ENCODE measurements at places on chromosomes 16 and 17.

DNA sequence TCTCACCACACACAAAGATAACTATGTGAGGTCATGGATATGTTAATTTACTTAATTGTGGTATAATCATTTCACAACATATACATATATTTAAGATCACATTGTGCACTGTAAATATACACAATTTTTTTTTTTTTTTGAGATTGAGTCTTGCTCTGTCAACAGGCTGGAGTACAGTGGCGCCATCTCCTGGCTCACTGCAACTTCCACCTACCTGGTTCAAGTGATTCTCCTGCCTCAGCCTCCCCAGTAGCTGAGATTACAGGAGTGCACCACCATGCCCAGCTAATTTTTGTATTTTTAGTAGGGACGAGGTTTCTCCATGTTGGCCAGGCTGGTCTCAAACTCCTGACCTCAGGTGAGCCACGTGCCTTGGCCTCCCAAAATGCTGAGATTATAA, 11.5 kb upstream of the PRSS54 start:
- DNase-seq, result peak; percentile 6

DNA sequence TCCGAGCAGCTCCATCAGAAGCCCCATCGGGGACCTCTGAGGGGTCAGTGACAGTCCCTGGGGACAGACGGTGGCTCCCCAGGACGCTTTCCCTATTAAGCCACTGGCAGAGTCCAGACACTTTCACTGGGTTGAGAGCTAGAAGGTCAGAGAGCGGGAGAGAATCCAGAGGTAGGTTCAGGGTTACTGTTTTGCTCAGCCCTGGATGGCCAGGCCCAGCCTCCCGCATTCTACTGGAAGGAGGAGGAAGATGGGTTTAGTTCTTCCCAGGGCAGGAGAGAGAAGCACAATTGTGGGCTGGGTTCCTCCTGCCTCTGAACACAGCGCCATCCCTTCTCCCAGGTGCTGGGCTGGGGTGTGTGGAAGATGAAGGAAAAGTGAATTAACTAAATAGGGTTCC, 452.8 kb downstream of the SLC39A11 start:
- no peak for DNase-seq

GRCh38 chr17:31431098-31431851, 39.8 kb downstream of the RAB11FIP4 start:
- DNase-seq, result no peak

DNA sequence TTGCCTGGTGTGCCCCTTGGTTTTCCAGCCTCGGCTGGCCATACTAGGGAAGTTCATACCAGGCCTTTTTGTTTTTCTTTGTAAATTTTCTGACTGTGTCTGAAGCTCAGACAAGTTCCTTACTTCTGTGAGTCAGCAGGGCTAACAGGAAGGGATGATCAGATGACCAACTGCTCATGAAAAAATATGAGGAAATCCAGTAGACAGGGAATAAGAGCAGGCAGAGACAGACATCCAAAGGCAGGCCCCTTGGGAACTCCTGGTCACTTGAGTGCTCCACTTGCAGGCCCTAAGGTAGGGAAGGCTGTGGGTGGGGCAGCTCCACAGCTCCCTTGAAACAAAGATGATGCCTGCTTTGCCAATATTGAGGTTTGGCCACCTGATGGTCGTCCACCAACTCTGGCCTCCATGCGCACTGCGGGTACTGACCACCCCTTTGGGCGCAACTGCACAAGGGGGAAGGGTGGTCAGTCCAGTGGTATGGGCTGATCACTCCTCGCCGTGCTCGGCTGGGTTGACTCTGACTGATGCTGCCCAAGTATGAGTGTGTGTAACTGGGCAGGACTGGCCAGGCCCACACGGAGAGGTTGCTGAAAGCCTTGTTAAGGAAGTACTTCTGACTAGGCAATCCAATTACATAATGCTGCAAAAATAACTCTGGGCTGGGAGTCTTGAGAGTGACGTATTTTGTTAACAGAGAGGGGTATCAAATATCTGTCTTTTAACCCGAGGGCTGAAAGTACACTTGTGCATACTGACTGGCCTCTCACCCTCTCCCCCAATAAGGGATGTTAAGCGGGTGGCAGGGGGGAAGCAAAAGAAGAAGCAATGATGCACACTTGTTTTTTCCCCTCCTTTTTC, 20.8 kb upstream of the ZFHX3 start:
- no peak for DNase-seq

- peak; percentile 17 for DNase-seq
Measured at GRCh38 chr16:90046971-90047713, 27.9 kb upstream of the DBNDD1 start.

- DNase-seq, result no peak
Measured at GRCh38 chr17:65487161-65487560, 74.3 kb downstream of the AXIN2 start.

GRCh38 chr17:39673335-39674081, 5.3 kb downstream of the PNMT start:
- no peak for DNase-seq

GRCh38 chr16:50126183-50126582, 26.9 kb upstream of the TENT4B start:
- no peak for DNase-seq

- DNase-seq, result no peak
Measured at GRCh38 chr17:8904686-8905085, 37.2 kb upstream of the PIK3R6 start.

DNA sequence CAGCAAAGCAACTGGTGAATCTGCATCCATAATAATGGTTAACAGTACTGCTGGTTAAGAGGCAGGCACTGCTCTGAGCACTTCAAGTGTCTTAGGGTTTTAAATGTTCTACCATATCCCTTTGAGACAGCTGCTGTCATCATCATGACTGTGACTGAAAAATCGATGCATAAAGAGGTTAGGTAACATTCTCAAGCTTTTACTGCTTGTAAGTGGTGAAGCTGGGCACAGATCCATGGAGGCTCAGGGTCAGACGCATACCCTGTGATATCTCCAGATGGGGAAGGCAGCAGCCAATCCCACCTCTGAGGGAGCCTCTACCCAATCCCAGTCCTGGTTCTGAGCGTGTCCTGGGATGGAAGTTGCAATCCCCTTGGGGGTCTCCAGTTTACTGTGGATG, 57.6 kb upstream of the SOX9 start:
- DNase-seq, result no peak

- no peak for DNase-seq
Measured at GRCh38 chr16:35714665-35715064, 2255.3 kb downstream of the TP53TG3F start.

DNA sequence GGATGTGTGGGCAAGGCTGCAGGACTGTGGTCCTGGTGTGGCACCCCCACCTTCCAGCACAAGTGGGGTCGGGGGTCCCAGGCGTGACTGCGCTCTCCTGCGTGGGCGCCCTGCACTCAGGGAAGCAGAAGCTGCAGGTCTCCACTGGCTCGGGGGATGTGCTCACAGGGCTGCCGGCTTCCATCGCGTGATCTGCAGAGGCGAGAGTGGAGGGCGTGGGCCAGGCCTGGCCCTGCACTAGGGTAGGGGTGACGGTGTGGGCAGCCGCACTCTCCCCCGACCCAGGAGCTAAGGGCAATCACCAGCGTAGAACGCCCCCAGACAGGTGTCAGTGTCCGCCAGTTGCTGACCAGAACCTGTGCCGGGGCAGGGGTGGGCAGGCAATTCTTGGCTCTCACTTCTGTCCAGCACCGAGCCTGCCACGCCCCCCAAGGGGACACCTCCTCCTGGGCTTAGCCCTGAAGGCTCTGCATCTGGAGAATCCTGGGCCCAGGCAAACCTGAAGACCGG, 32.3 kb downstream of the TNFRSF13B start:
- no peak for DNase-seq

- DNase-seq, result peak; percentile 21
Measured at GRCh38 chr17:4986403-4986802, 1.1 kb downstream of the CAMTA2 start.

DNA sequence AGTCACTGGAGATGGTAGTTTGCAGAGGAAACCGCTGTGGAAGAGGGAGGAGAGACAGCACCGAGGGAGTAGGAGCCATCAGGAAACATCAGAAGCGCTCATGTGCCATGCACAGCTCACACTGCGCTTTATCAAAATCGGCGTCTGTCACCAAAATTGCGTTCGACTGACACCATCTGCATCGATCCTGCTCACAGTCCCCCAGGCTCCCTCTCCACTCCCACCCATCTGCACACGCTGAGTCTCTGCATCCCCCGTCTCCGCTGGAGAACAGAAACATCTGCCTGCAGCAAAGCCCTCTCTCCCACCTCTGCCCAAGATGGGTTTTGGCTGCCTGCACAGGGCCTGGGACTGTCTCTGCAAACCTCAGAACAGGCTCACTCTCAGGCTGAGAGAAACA, 187.5 kb upstream of the RPL38 start:
- no peak for DNase-seq

DNA sequence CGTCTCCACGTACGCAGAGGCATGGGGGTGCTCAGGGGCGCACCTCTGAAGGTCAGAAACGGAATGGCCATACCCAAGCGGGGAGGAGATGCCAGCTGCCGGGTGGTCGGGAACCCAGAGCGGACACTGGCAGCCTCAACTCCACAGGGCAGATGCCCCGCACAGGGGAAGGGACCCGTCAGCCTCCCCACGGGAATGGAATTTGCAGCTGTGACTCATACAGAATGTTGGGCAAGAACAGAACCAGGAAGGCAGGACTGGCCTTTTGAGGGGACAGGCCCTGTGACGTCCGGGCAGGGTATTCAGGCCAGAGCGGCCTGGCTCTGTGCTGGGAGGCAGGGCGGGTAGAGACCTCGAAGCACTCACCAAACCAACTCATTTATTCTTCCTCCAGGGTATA, 7.5 kb downstream of the TK1 start:
- DNase-seq, result no peak

DNA sequence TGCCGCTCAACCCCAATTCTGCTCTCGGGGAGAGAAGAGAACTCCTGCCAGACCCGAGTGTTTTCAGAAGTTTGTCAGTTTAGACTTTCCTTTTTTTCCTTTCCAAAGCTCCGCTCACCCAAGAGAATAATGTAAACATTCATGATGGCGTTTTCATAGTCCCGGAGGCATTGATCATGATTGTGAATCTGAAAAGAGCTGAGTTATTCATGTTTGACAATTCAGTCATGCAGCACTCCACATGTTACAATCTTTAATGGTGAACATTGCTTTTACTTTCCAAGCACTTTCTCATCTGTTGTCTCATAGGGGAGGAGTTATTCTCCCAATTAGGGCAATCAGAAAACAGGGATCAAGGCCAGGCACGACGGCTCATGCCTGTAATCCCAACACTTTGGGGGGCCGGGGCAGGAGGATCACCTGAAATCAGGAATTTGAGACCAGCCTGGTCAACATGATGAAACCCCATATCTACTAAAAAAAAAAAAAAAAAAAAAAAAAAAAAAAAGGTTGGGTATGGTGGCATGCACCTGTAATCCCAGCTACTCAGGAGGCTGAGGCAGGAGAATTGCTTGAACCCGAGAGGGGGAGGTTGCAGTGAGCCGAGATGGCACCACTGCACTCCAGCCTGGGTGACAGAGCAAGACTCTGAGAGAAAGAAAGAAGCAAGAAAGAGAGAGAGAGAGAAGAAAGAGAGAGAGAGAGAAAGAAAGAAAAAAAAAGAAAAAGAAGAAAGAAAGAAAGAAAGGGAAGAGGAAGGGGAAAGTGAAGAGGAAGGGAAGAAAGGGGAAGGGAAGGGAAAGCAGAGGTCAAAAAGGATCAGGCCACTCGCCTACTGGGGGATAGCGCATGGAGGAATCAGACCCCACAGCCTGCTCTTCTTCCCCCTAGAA, 70.0 kb upstream of the TNRC6C start:
- no peak for DNase-seq

DNA sequence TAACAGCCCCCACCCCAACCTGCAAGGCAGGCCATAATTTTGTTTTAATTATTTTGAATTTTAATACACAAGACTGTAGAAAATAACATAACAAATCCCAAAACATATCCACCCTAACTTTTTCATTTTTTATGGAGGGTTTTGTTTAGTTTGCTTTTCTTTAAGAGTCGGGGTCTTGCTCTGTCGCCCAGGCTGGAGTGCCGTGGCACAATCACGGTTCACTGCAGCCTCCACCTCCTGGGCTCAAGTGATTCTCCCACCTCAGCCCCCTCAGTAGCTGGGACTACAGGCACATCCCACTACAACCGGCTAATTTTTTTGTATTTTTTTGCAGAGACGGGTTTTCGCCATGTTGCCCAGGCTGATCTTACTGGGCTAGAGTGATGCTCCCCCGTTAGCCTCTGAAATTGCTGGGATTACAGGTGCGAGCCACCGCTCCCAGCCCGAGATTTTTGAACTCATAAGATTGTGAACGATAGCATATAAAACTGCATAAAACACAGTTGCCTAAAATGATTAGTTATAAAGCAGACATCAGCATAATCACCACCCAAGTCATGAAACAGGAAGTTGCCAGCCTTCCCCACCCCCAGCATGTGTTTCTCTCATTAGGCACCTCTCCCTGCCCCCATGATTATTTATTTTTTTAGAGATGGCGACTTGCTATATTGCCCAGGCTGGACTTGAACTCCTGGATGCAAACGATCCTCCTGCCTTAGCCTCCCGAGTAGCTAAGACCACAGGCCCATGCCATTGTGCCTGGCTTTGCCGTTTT, 13.6 kb upstream of the DOC2B start:
- DNase-seq, result no peak

- no peak for DNase-seq
Measured at GRCh38 chr16:8921347-8921984, 39.3 kb downstream of the LITAFD start.

DNA sequence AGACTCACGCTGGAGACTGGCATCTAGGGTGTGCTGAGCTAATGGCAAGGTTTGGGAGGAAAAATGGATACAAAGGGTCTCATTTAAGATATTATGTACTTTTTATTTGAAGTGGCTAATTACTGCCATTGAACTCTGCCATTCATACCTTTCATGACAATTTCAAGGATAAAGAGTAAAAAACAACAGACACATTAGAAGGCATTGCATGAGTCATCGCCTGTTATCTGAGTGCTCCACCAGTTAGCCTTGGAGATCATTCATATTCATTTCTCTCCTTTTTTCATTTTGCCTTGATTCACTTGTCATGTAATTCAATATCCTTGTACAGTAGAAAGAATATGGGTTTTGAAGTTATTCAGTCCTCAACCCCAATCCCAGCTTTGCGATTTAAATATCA, 109.5 kb downstream of the CDH8 start:
- no peak for DNase-seq

- DNase-seq, result peak; percentile 49
Measured at GRCh38 chr16:64687786-64688185, 434.1 kb downstream of the CDH11 start.

GRCh38 chr17:15233971-15234370, 31.2 kb downstream of the PMP22 start:
- DNase-seq, result no peak

- peak; percentile 43 for DNase-seq
Measured at GRCh38 chr16:10738231-10739077, 5.2 kb upstream of the NUBP1 start.

GRCh38 chr17:43556292-43556691, 10.2 kb upstream of the ETV4 start:
- DNase-seq, result peak; percentile 81

- DNase-seq, result peak; percentile 9
Measured at GRCh38 chr16:87240211-87241136, 76.7 kb downstream of the C16orf95 start.

Data from SW480 (cell line).